SHP77 treated with DMSO at 0.1 percent for 48 hours (cell line): ENCODE measurements at places on chromosomes 13 and 19.

DNA sequence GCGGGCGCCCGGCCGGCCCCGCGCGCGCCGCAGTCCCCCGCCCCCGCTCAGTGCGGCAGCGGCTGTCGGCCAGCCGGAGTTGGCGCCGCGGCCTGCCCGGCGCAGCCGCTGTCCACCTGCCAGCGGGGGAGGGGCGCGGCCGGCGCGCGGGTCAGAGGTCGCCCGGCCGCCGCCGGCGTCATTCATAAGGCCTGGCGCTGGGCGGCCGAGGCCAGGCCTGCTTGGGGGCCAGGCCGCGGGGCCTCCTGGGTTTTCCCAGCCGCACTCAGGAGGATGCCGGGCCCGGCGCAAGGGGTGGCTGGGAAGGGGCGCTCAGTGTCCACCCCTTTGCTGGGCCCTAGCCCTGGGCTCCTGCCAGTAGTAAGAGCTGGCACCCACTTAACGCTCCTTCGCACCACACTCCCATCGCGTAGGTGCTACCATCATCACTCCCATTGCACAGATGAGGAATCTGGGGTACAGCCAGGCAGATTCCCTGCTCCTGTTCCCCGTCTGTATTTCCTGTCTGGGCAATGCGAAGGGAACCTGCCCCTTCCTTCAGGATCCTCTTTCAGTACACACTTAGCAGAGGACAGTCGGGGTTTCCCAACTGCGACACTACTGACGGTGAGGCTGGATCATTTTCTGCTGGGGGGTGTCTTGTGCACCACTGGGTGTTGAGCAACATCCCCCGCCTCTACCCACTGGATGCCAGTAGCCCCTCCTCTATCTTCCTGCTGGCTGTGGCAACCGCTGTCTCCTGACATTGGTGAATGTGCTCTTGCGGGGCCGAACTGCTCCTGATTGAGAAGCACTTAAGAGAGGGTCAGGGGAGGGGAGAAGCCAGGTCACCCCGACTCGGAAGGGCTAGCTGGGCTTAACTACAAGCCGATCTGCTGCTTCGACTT, 846 bp upstream of the PRKACA start:
- DNase-seq, result peak; percentile 52

DNA sequence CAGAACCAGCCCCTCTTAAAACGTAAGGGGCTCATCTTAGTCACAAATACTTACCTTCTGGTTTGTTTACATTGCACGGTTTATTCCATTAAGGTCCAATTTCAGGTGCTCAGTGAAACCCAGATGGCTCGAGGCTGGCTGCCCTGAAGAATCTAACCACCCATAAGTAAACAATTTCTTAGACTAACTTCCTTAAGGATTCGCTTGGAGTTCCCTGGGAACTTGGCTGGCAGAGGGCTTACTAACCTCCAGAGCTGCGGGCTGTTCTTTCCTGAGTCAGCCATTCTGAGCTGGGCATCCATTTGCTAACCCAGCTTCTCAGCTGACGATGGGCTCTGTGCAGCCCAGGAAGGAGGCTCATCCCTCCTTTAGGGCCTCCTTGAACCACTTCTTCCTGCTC, 262.1 kb downstream of the FGF9 start:
- DNase-seq, result no peak

- DNase-seq, result no peak
Measured at GRCh38 chr13:86954341-86954740, 716.8 kb upstream of the SLITRK5 start.

DNA sequence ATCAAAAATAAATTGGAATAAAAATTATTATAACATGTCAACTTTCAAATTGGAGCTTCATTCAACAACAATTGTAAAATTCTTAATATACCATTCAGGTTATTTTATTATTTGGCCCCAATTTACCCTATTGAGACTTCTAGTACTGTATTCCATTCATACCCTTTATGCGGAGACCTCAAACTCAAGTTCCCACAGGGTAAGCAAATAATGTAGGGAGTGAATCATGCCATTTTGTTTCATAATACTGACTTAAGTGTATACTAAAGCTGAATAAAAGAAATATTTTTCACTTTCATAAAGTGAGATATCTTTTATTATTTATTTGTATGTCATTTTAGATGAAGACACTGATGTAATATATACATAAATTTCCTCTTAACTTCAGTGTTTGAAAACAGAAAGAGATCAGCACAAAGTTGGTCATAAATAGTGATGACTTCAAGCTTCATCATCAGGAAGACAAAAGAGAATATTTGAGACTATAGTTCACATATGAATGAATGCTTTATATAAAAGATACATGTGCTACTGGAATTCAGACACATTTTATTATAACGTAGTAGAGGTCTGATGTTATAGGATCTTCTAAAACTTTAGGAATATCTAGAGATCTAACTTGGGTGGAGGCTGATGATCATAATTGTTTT, 894.4 kb upstream of the PCDH9 start:
- no peak for DNase-seq

DNA sequence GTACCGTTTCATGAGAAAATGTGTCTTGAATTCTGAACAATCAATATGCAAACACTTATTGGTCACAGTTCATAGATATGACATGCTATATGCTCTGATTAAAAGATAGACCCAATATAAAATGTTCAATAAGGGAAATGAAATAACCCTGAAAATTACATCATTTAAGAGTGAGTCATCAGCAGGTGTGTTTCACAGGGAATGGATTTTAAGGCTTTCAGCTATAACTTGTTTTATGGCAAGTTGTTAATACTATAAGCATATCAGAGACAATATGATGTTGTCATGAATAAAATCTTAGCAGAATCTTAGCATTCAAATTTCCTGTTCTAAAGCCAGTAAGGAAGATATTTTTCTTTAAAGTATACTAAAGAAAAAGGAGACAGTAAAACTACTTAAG, 483.4 kb upstream of the PCDH9 start:
- no peak for DNase-seq

GRCh38 chr13:48475230-48475629, 57.6 kb downstream of the RCBTB2 start:
- no peak for DNase-seq

DNA sequence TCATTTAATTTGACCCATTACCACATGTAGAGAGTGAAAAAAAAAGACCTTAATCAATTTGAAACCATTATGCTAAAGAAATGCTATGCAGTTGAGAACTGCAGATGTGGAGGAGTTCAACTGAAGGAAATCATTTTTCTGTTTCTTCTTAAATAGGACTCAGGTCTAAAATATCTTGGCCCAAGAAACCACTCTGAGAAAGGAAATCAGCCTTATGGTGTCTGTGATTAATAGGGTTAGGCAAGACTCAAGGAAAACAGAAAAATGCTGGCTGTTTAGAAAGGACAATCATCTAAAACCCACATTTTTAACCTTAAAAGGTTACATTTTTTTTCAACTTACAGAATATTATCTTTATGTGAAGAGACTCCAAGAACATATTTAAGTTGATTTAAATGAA, 1.9 kb upstream of the SLITRK1 start:
- no peak for DNase-seq

- DNase-seq, result no peak
Measured at GRCh38 chr13:27920677-27921420, 1.0 kb downstream of the PDX1 start.

- no peak for DNase-seq
Measured at GRCh38 chr13:36806102-36806501, 12.9 kb upstream of the RFXAP start.

DNA sequence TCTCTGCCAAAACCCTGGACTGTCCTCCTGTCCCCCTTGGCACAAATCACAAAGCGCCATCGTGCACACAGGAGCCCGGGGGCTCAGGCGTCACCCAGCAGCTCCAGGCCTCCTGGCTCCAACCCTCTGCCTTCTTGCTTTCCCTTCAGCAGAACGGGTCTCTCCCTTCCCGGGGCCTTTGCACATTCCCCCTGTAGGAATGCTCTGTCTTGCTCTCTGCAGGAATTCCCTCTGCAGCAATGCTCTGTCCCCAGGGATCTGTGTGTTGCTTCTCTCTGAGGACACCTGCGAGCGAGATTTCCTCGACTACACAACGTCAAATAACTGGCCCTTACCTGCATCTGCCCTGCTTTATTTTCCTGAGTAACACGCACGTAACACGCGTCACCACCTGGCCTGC, 13.3 kb upstream of the RASA3 start:
- DNase-seq, result no peak

- DNase-seq, result no peak
Measured at GRCh38 chr13:93744886-93745285, 518.3 kb downstream of the GPC6 start.

DNA sequence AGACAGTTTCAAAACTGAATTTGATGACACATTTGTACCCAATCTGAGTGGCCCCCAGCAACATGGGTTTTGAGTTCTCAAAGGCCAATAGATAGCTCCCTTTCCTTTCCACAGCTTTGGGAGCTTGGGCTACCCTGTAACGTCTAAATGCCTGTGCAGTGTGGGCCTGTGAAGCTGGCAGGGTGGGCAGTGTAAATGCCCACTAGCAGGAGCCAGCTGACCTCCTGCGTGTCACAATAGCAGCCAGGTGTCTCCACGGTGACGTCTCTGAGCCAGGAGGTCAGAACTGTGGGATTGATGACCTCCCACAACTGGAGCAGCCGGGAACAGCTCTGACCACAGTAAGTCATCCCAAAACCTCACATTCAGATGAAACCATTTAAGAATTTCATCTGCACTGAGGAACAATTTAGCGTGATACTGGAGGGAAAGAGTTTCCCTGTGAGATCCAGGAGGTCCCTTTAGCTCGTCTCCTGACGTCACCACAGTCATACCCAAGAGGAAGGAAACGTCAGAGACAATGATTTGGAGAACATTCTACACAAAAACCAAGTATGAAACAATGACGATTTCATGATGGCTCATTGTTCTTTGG, at the start of gene IPO5:
Gene IPO5, plus strand, starts transcription at position 300 of the 595 bp plus-strand sequence. CDS start 23,022 bp downstream, outside the sequence.
- no peak for DNase-seq

GRCh38 chr13:63367522-63368198, 1952.0 kb upstream of the PCDH20 start:
- no peak for DNase-seq

DNA sequence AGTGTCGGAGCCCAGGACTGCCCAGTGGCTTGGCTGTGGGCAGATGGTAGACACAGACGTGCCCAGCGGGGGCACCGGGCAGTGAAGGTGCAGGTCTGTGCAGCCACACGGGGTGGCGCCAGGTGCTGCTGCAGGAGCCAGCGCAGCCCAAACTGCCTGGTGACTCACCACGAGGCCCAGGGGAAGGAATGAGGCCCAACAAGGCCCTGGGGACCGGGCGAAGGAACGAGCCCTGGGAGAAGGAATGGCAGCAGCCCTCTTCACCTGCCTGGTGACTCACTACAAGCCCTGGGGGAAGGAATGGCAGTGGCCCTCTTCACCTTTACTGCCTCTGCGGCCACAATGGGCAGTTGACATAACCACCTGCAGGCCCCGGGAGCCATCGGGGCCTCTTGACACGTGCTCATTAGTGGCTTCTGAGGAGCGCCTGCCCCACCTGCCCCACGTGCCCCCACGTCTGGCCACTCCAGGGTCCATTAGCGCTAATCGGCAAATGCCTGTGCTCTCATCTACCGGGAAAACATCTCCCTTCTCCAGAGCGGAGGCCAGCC, 9.3 kb downstream of the MED16 start:
- no peak for DNase-seq

DNA sequence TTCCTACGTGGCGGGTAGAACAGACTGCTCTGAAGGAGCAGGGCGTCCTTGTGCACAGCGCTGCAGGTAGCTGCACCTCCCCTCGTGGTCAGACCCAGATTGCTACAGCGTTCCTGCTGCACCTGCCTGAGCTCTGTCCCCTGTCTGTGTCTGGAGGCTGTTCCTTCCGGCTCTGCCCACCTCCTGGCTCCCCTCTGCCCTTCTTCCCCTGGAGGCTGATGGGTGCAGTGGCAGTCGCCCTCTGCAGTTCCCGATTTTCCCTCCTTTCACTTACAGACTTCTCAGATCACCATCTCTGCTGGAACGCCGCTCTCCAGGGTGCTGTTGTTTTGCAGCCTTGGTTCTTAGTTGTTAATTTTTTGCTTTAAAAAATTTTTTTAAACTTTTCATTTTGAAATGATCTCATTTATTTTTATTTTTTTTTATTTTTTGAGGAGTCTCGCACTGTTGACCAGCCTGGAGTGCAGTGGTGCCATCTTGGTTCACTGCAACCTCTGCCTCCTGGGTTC, 53.6 kb downstream of the SMARCA4 start:
- no peak for DNase-seq

DNA sequence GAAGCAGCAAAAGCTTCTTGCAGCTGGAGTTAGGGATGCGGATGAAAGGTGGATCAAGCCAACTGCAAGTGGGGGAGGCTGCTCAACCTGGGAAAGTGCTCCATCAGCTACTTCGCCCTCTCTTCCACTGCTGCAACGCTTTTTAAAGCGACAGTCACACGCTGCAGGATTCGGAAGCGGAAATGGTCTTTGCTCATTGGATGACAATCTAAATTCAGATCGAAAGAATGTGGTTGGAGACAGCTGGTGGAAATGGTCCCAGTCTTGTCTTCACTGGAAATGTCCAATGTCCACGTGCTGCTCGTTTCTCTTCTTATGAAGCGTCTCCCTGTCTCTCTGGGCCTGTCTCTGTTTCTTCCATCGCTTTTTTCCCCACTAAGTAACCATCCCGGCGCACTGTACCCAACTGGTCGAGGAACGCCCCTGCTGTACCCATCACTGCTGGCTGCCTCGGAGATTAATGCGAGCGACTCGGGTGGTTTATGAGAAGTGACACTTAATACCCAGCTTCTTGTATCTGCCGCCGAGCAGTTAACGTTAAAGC, 2.1 kb upstream of the FGF9 start:
- peak; percentile 19 for DNase-seq

DNA sequence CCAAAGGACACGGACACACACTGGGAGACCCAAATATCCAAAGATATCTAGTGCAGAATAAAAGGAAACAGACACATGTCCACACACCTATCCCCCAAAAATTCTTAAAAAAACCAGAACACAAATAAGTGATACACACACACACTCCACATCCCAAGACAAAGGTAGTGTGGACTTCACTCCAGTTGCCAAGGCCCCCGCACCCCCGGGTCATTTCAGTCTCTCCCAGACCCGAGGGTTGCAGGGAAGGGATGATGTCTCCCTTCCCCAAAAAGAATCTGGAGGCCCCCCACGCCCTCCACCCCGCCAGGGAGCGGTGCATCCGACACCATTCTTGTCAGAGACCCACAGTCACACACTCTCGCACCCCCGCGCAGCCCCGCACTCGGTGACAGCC, 407 bp downstream of the DPF1 start:
- no peak for DNase-seq

DNA sequence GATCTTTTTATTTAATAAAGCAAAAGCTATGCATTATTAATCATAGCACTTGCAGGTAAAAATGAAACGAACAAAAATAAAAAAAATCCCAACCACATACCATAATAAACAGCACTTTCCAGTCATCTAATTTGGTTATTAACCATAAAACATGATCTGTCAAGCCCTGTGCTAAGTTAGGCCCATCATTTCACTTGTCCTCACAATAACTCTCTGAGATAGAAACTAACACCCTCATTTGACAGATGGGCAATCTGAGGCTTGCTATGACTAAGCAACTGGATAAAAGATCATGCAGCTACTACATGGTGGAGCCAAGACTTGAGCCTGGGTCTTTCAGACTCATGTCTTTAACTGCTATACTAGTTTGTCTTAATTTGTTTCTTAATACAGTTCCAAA, 21.8 kb downstream of the PROSER1 start:
- DNase-seq, result no peak

GRCh38 chr19:10593820-10594637, 6.9 kb upstream of the AP1M2 start:
- DNase-seq, result no peak

GRCh38 chr19:40165362-40165937, 25.8 kb upstream of the MAP3K10 start:
- DNase-seq, result no peak

GRCh38 chr13:50280441-50280937, 265.2 kb downstream of the KCNRG start:
- DNase-seq, result no peak
